ENCODE measurements at places on chromosomes 1 and 21.

- DNase-seq = no peak
Measured at GRCh38 chr21:45158491-45159423, 84.4 kb downstream of the ADARB1 start.

DNA sequence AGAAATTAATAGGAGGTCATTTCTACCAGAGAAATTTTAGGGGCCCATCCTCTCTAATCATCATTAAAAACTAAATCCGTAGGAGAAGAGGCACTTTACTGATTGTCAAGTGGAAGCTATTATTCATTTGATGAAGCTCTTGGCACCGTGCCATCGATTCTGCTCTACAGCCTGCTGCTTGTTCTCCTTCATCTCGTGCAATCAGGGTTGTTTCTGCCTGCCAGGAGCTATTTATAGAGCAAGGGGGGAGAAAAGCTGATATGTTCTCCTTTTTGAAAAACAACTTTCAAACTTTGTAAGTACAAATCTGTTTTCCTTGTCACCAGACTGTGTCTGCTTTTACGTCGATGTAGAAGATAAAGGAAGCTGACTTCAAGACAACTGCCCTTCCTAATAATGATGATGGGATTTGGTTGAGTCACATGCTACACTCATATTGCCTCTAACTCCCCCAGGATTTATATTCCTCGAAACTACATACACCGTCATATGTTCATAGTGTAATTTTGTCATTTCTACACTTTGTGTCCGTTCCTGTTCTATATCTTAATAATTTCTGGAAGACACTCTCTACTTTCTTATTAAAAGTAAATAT lies 169.6 kb upstream of the LHX8 start:
- DNase-seq = peak; percentile 61

DNA sequence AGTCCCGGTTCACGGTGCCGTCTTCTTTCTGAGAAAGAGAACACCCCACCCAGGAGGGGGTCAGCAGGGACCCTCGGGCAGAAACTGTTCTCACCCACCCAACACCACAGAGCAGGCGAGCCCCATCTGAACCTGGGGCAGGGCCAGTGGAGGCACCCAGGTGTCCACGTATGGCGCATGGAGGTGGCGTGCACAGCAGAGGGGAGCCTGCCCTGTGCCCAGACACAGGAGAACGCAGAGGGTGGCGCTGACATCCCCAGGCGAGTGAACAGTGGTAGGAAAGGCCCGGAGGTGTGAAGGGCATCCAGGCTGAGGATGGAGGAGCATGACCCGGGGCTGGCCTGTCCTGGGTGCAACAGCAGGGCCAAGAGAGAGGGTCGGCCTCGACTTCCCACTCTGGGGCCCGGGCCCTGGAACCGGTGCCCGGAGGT lies 91.1 kb downstream of the STUM start:
- no peak for DNase-seq

DNA sequence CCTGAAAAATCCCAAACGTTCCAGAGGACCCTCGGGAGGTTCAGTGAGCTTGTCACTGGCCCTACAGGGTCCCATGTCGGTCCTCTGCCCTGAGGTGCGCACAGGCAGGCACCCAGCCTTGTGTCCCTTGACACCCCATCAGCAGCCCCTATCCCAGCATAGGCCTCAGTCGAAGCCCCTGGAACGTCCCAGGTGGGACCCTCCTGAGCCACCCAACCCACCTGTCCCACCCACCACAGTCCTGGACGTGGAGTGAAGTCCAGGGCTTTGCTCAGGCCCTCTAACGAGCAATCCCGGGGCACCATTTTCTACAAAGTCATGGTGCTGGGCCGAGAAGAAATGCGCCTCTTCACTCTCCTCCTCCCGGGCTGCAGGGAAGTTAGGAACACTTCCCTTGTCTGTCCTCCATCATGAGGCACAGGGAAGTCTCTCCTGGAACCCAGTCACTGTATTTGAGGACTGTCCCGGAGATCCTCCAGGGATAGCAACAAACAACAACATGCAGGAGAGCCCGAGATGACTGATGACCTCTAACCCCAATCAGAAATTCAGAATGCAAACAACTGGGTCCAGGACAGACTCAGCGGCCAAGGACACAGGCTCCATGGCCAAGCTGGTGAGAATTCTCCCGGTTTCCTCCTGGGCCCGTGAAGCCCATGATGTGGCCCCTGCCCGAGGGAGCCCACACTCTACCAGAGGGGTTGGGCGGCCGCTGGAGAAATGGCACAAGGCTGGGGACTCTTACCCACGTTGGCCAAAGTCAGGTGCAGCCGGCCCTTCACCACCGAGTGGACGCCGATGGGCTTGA lies 105.5 kb downstream of the NPHP4 start:
- no peak for DNase-seq

- DNase-seq = no peak
Measured at GRCh38 chr1:184890539-184890973, 83.8 kb downstream of the NIBAN1 start.

DNA sequence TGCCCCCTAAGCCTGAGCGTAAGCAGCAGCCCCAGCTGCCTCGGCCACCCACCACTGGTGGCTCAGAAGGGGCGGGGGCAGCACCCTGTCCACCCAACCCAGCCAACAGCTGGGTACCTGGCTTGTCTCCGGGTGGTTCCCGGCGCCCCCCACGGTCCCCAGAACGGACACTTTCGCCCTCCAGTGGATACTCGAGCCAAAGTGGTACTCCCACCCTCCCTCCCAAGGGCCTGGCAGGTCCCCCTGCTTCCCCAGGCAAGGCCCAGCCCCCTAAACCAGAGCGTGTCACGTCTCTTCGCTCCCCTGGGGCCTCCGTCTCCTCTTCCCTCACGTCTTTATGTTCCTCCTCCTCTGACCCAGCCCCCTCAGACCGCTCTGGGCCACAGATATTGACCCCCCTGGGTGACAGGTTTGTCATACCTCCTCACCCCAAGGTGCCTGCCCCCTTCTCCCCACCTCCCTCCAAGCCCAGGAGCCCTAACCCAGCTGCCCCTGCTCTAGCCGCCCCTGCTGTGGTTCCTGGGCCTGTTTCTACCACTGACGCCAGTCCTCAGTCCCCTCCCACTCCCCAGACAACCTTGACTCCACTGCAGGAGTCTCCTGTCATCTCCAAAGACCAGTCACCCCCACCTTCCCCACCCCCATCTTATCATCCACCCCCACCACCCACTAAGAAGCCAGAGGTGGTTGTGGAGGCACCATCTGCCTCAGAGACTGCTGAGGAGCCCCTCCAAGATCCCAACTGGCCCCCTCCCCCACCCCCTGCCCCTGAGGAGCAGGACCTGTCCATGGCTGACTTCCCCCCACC lies 46.2 kb downstream of the YARS1 start:
- DNase-seq = no peak

- DNase-seq = no peak
Measured at GRCh38 chr1:2229911-2230731, 2.0 kb downstream of the SKI start.

- peak; percentile 66 for DNase-seq
Measured at GRCh38 chr1:244231572-244232315, 180.7 kb downstream of the ZBTB18 start.

GRCh38 chr1:111503585-111504060 lies at the start of the genes ADORA3 and TMIGD3:
Gene ADORA3, minus strand, starts transcription at chr1:111503633. Its CDS starts 279 bp downstream, at chr1:111503354.
Gene TMIGD3, minus strand, starts transcription at chr1:111503633. Its CDS starts 279 bp downstream, at chr1:111503354.
- DNase-seq = no peak

- no peak for DNase-seq
Measured at GRCh38 chr1:28144203-28145135, 32.0 kb downstream of the PTAFR start.

GRCh38 chr1:8077120-8077573 lies 51.0 kb upstream of the ERRFI1 start:
- DNase-seq = no peak

- DNase-seq = no peak
Measured at GRCh38 chr1:157438613-157439012, 113.7 kb downstream of the FCRL5 start.

DNA sequence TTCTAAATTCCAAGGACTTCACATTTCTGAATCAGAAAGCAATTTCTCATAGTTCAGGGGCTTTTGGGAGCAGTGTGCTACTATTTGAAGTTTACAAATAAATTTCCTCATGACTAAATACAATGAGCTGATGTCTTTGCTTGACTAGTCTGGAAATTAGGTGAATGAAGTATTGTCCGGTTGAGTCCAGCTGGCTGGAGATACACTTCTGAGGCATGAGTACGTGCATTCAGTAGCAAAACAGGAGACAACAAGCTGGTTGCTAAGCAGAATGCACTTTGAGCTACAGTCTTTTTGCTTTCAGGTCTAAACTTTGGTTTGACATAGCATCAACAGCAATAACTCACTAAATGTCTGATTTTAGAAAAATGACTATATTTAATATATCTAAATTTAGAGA lies 27.1 kb downstream of the ZNHIT6 start:
- DNase-seq = no peak

DNA sequence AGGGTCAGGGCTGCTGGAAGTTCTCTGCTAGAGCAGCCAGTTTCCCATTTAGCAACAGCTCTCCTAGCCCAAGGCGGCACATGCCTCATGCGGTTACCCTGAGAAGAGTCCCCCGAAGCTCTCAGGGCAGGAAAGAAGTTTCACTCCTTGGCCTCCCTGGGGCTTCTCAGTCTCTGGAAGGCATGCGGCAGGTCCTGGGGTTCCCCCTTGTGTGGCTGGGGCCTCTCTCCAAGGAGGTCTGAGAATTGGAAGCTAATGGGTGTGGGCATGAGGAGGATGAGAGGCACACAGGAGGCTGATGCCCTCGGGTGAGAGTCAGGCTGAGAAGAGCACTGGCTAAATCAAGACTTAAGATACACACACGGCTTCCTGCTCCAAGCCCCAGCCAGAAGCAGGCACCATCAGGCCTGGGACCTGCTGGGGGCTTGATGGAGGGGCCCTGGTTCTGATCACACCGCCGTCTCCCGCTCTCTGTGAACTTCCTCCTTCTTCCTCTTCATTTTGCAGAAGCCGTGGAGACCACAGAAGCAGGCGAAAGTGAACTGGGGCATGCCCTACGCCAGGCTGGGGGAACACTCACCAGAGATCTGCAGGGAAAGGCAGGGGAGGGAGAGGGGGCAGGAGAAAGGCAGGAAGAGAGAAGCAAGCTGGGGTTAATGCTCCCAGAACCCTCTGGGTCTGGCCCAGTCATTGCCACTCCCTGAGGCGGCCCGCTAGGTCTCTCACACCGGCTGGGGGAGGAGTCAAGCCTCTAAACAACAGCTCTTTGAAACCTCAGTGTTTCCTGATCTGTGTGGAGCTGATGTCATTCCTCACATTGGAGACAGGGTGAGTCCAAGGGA lies 15.1 kb downstream of the BLACAT1 start:
- DNase-seq = peak; percentile 87

GRCh38 chr21:43737158-43737950 lies 18.4 kb downstream of the PDXK start:
- no peak for DNase-seq

DNA sequence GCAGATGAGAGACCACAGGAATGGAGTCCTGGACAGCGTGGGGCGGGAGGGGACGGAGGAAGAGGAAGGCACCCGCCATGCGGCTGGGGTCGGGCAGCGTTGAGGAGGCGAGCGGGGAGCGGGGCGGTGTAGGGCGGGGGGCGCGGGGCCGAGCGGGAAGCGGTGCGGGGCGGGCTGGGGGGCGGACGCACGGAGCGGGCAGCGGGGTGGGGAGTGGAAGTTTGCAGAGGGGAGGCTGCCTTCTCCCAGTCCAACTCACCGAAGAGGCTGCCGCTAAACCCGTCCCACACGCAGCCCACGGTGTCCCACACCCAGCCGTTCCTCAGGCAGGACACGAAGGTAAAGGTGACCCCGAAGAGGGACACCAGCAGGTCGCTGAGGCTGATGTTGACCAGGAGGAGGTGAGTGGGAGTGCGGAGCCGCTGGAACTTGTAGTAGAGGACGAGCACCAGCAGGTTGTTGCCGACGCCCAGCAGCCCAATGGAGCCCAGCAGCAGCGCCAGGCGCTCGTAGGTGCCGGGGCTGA lies 483 bp downstream of the CHML start:
- DNase-seq = no peak

- DNase-seq = no peak
Measured at GRCh38 chr1:13808729-13809131, 108.7 kb downstream of the PRDM2 start.

GRCh38 chr1:81414488-81415015 lies 386.2 kb upstream of the ADGRL2 start:
- DNase-seq = no peak

DNA sequence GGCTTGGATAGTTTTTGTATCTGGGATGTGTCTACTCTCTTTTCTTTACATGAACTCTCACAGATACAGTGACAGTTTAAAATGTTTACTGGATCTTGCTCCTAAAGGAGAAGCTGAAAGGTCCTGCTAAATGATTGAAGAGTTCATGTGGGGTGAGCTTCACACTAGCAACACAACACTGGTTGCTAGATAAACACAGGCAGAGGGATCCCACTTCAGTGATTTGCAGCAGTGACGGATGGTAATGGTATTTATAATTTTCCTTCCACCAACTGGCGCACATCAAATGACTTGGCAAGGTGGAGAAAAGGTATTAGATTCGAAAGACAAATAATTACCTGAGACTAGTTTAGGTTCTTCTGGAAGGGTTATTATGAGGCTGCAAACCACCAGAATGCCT lies 270.2 kb downstream of the TBX15 start:
- no peak for DNase-seq

Measured in NCI-H2107 (cell line).